Right lung (tissue), 10 donors: ENCODE measurements at places on chromosomes 2 and 18. TPM values are rescaled to one million over a fixed set of nuclear protein-coding genes. Genes with fewer than 3 reads are reported as not detected.

- peak; percentile 82 for DNase-seq
Measured at GRCh38 chr2:85418132-85419008, at the start of gene SH2D6. Gene SH2D6, plus strand, starts transcription at chr2:85418714. Its CDS starts 10,752 bp downstream, at chr2:85429466.

DNA sequence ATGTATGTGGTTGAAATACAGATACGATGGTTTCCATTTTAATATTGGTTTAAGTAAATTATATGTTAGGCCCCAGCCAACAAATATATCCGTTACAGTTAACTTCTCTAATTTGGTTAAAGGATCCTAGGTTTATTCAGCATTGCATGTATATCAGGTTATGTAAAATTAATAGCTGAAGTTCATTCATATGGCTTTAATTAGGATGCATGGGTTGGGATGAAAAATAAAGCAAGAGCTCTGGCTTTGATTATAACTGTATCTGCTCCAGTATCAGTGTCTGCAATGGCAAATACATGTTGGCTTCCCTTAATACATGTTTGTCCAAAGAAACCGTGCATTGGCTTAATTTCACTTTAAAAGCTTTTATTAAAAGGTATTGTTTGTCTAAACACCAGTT is 435.7 kb upstream of the SETBP1 start:
- no peak for DNase-seq

Gene EPG5
- polyA plus RNA-seq = 24.2 TPM

GRCh38 chr2:110650346-110650745 is 27.5 kb downstream of the BUB1 start:
- DNase-seq = no peak

Gene KCNG2
- 0.27 TPM for polyA plus RNA-seq

DNA sequence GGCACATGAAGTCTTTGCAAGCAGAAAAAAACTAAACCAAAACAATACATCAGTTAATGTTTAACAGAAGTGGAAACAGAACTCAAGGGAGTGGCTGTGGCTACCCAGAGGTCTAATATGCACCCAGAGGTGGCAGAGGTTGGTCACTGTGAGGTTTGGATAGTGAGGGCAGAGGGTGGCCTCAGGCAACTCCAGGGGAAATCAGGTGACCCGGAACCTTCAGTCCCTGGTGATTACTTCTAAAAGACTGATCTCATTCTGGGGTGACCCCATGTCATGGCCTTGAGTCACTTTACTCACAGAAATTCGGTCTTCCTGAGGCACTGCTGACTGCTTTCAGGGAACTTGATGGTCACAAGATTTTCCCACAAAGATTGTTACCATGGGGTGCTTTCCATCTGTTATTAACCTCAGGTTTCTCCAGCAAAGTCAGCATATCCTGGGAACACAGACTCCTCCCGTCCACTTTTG is 99.4 kb downstream of the TMEM17 start:
- no peak for DNase-seq

DNA sequence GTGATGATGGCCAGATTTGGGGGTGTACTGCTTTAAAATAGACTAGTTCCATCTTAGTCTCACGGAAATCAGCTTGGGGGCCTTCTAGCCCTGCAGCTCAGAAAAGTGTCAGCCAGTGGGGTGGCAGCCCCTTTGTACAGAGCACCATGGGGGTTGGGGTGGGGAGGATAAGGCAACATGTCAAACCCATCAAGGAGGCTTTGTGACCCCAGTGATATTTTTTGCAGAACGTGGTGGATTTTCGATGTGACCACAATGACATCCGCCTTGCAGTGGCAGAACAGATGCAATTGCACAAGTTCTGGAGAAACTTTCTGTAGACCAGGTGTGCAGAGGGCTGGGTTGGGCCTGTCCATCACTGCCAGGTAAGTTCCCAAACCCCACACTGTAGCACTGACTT is 3.0 kb upstream of the CD8A start:
- DNase-seq = no peak

DNA sequence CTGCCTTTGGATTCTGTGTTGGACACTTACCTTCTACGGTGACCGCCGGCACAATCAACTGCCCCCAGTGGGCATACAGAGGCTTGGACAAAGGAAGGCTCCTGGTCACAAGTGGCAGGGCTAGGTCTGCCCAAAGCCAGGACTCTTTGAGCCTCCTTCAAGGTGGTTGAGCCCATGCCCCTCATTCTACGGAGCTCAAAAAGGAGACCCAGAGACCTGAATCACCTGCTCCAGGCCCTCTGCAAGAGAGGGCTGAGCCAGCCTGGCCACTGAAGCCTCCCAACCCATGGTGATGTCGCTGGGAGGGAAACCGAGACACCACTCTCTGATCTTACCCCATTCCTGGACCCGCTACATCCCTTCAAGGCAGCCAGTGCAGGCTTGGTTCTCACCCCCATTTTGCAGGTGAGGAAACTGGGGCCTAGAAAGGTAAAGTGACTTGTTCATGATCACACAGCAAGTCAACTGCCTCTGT is 87.9 kb downstream of the INHBB start:
- no peak for DNase-seq

- no peak for DNase-seq
Measured at GRCh38 chr2:12335131-12335530, 381.6 kb upstream of the TRIB2 start.

Gene NOL4
- 3.0 TPM for polyA plus RNA-seq

DNA sequence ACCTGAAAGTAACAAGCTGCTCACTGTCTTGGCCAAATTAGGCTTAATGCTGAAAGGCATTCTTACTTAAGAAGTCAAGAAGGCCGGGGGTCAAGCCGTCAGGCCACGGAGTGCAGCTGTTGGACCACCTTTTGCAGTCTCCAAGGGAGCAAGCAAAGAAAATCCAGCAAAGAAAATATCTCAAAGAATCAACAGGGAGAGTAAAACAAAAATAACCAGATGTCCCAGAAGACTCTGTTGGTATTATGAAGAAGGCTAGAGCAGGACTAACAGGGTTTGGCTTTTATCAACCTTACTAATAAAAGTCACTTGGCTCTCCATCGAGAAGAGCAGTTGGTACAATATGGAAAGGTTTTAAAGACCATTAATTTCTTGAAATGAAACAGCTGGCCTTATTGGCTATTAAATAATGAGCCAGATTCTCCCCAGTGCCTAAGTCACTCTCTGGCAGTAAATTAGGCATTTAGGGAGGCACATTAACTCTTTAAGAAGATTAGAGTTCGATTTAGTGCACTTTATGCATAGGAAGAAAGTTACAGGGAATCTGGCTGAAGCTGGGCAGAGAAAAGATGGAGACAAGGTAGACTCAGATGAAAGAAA is 110.8 kb upstream of the NRP2 start:
- DNase-seq = no peak

- no peak for DNase-seq
Measured at GRCh38 chr2:240642806-240643092, 17.5 kb downstream of the GPR35 start.

Gene SRD5A2
- 0.30 TPM for polyA plus RNA-seq

- no peak for DNase-seq
Measured at GRCh38 chr2:181570833-181571661, 85.9 kb downstream of the CERKL start.

Gene PPP1R1C
- polyA plus RNA-seq = 1.6 TPM

DNA sequence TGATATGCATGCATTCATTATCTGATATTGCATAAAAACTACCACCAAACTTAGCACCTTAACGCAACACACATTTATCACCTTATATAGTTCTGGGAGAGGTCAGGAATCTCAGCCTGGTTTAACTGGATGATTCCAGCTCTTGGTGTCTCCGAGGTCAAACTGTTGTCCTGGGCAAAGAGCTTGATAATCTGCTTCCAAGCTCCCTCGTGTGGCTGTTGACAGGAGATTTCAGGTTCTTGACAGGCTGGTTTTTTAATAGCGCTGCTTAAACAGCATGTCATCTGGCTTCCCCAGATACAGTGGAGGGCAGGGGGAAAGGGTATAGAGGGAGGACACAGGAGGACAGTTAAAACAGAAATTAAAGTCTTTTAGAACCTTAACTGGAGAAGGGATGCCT is 785.0 kb downstream of the CNTNAP5 start:
- no peak for DNase-seq

DNA sequence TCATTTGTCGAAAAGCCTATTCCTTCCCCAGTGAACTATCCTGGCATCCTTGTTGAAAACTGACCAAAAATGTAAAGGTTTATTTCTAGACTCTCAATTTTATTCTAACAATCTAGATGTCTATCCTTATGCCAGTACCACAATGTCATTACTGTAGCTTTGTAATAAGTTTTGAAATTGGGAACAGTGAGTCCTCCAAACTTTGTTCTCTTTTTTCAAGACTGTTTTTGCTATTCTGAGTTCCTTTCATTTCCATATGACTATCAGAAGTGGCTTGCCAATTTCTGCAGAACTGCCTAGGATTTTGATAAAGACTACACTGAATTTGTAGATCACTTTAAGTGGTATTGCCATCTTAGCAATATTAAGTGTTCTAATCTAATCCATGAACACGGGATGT is 9.7 kb downstream of the STARD7 start:
- no peak for DNase-seq

DNA sequence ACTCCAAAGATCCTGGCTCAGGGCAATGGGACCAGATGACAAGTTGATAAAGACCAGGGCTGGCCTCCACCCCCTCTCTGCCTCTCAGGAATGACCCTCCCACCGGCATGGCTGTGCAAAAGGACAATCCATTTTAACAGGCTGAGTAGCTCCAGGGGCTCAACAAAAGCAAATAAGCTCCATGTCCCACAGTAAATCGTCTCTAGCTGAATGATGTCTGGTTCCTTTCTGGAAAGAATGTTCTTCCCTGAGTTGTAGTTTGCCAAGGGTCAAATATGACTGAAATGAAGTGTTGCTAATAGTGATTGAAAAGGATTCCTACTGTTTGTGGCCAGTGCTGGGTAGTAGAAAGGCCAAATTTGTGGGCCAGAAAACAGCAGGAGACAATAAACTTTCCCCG is 434.4 kb upstream of the ETAA1 start:
- DNase-seq = no peak

DNA sequence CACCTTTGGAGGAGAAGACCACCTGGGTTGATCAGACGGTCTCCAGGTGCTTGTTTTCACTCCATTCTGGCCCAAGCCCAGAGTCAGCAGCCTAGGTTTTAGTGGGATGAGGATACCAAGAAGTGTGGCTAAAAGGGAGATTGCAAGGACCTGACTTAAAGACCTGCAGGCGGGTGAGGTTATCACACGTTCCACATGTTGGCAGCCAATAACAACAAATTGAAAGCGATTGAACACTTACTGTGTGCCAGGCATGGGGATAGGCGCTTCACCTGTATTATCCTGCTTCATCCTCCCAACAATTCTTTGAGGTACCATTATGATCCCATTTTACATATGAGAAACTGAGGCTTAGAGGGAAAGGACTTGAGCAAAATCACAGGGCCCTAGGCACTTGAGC is 5.0 kb downstream of the ARL4C start:
- DNase-seq = no peak

DNA sequence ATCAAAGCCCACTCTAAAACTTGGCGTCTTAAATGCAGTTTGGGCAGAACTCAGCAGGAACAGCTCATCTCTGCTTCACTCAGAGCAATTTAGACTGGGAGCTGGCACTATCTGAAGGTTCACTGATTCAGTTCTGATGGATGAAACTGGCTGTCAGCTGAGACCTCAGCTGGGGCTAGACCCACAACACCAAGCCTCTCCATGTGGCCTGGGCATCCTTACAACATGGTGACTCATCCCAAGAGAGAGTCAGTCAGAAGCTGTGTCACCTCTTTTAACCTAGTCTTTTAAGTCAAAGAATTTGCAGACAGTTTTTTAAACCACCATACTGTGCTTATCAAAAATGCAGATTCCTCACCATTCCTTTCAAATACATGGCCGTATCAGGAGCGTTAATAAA is 62.6 kb upstream of the ZNF397 start:
- DNase-seq = no peak

GRCh38 chr2:174663550-174663949 is 65.9 kb upstream of the WIPF1 start:
- DNase-seq = no peak

Gene NTSR2
- polyA plus RNA-seq = not detected

- peak; percentile 51 for DNase-seq
Measured at GRCh38 chr2:64766841-64767669, 113.3 kb upstream of the SERTAD2 start.

- DNase-seq = no peak
Measured at GRCh38 chr2:201343559-201343958, 13.6 kb downstream of the FLACC1 start.

Gene REG3A
- not detected for polyA plus RNA-seq

Gene GPR17
- polyA plus RNA-seq = 0.74 TPM

- no peak for DNase-seq
Measured at GRCh38 chr2:208619993-208620392, 213.4 kb downstream of the PTH2R start.

DNA sequence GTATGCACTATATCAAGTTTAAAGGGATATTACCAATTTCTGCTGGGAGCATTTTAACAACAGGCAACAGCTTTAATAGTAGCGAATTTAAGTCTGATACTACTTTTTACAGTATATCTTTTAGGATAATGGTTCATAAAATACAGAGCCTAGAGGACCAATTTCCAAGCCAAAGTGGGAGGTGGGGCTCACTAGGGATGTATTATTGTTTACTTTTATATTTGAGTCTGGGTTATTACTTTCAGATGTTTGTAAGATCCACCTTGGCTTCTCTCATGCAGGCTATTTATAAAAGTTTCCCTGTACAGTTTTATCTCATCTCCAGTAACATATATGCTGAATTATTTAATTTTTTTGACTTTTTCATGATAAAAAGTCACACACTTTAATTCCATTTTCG is 242.0 kb downstream of the CMPK2 start:
- DNase-seq = no peak

Gene DSG4
- not detected for polyA plus RNA-seq

GRCh38 chr2:33475224-33476130 is 972 bp upstream of the RASGRP3 start:
- DNase-seq = peak; percentile 73

Gene SERPINB3
- not detected for polyA plus RNA-seq

Gene BOLL
- not detected for polyA plus RNA-seq

DNA sequence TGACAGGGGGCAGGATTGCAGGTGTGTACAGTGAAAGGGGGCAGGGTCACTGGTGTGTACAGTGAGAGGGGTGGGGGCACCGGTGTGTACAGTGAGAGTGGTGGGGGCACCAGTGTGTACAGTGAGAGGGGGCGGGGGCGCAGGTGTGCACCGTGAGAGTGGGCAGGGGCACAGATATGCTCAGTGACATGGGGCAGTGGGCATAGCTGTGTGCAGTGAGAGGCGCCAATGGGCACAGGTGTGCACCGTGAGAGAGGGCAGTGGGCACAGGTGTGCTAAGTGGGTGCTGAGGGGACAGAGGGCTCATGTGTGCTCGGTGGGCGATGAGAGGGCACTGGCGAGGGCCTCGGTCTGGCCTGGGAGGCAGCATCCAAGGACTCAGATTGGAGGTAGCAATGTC is 63.0 kb downstream of the GREB1 start:
- DNase-seq = no peak

- DNase-seq = peak; percentile 11
Measured at GRCh38 chr2:49770919-49771318, 616.6 kb upstream of the FSHR start.

Gene IL36G
- 0.45 TPM for polyA plus RNA-seq

- DNase-seq = no peak
Measured at GRCh38 chr2:70069049-70069448, 18.2 kb upstream of the PCBP1 start.

DNA sequence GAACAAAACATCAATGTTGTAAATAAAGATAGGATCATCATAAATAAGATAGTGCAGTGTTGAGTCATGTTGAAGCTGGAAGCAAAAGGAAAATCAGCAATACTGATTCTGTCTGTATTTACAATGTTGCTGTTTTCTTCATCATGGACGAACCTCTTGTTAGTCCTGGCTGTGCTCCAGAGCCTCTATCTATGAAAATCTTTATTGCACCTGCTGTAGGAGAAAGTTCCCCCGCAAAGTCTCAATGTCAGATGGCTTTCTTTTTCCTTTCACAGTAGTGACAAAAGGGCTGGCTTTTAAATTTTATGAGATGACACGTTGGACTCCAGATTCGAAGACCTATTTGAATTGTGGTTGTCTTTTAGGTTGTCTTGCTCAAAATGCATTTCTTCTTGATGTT is 98.5 kb upstream of the LRRTM1 start:
- no peak for DNase-seq
